ENCODE measurements at places on chromosomes 6 and 20.

DNA sequence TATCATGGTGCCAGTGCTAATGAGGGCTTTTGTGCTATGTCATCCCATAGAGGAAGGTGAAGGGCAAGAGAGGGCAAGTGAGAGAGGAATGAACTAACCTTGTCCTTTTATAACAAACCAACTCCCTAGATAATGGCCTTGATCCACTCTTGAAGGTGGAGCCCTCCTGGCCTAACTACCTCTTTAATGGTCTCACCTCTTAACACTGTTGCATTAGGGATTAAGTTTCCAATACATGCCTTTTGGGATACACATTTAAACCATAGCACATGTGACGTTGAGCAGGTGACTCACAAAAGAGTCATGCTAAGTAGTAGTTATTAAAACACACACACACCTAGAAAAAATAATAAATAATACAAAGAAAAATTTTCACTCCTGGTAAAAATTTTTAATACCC lies 36.9 kb downstream of the CCN2 start:
- peaks cover 57% of the 10 kb centered on the region for H3K27me3 ChIP-seq
- peaks cover 33% of the 10 kb centered on the region for H3K4me1 ChIP-seq
- no peaks in the 10 kb centered on the region for H3K36me3 ChIP-seq
- no peak for DNase-seq
- no peak overlapping the region for H3K4me3 ChIP-seq

DNA sequence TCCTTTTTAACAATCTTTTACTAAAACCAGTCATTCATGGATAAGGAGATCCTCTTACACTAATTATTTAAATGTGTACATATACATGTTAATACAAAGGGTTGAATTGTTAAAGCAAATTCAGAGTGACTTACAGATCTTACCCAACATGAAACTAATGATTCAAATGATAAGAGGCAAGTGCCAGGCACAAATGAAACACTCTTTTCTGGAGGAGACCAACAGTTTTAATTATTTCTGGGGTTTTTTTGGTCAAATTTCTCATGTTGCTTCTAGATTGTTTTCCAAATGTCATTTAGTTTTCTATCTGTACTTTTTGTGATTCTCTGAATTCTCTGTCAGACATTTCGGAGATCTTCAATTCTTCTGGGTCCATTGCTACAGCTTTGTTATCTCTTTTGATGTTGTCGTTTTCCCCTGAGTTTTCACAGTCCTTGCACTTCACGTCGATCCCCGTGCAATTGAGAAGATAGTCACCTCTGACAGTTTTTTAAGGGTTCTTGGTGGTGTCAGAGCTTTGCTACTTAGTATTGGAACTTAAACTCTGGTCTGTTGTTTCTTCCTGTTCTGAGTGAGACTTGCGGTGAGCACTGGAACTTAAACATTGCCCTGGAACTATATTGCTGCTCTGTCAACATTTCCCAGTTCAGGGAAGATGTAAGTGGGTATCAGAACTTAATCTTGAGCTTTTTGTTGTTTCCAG lies 23.2 kb downstream of the MAS1 start:
- H3K27me3 ChIP-seq: peaks cover 36% of the 10 kb centered on the region
- no peaks in the 10 kb centered on the region for H3K36me3 ChIP-seq
- DNase-seq: no peak
- H3K4me3 ChIP-seq: no peak overlapping the region

- DNase-seq: no peak
- H3K4me1 ChIP-seq: no peaks in the 10 kb centered on the region
- H3K27me3 ChIP-seq: no peaks in the 10 kb centered on the region
- no peak overlapping the region for H3K27ac ChIP-seq
Observed at GRCh38 chr20:22492497-22492896, 91.9 kb downstream of the FOXA2 start.

GRCh38 chr6:166465671-166466087 lies 82.9 kb upstream of the MPC1 start:
- DNase-seq: no peak
- H3K27ac ChIP-seq: no peak overlapping the region
- no peak overlapping the region for H3K4me3 ChIP-seq
- H3K4me1 ChIP-seq: peaks cover 10% of the 10 kb centered on the region

DNA sequence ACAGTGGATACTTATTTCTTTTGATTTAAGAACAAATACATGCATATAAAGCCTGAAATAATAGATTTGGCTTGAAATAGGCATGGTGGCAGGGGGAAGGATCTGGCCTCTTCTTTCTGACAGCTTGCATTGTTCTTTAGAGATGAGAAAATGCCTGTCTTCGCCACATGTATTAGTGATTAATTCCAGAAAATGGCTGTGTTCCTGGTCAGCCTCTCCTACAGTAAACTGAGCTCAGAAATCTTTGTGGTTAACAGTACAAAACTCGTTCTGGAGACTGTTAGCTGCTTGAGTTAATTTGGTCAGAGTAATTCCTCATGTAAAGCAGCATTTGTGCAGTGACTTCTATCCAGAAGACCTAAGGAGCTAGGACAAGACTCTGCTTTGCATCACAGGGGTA lies 151.5 kb downstream of the EYA4 start:
- H3K4me3 ChIP-seq: no peak overlapping the region
- H3K4me1 ChIP-seq: no peaks in the 10 kb centered on the region
- no peak overlapping the region for H3K27ac ChIP-seq
- H3K27me3 ChIP-seq: no peaks in the 10 kb centered on the region

- H3K27ac ChIP-seq: no peak overlapping the region
- H3K27me3 ChIP-seq: no peaks in the 10 kb centered on the region
- H3K4me3 ChIP-seq: no peak overlapping the region
- peaks cover 31% of the 10 kb centered on the region for H3K36me3 ChIP-seq
Observed at GRCh38 chr6:26431258-26432172, 8.8 kb upstream of the BTN3A3 start.
